Activated CD8-positive, alpha-beta memory T cell treated with anti-CD3 and anti-CD28 coated beads, Interleukin-2, amount 50 U/mL, for 48 hours (primary cell): ENCODE measurements at places on chromosomes 12 and 14.

GRCh38 chr12:105317942-105318621 is 12.4 kb upstream of the C12orf75 start:
- no peak for DNase-seq

DNA sequence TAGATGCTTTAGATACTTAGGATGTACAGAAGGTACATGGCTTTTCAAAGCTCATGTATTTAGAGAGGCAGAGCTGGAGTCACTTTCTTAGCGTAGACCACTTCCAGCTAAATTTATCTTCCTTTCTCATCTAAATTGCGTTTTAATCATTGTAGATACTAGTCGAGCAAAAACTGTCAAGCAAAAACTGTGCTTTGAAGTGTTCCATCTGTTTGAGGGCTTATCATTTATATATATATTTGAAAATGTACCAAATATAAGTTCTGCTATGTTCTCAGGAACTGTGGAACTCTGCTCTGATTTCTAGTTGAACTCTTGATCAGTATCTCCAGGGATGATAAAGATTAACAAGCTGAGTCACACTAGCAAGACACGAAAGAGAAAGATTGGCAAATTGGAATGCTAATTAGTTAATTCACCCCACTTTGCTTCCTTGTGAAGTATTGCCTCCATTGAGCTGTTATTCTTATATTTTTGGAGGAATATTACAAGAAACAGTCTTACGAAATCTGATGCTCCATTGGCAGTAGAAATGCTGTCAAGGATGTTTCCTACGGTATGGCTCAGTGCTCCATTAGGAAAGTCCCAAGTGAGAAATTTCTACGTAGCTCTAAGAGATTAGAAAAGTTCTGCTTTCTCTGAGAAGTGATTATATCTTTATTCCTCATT is 310.7 kb downstream of the AEBP2 start:
- DNase-seq: no peak

DNA sequence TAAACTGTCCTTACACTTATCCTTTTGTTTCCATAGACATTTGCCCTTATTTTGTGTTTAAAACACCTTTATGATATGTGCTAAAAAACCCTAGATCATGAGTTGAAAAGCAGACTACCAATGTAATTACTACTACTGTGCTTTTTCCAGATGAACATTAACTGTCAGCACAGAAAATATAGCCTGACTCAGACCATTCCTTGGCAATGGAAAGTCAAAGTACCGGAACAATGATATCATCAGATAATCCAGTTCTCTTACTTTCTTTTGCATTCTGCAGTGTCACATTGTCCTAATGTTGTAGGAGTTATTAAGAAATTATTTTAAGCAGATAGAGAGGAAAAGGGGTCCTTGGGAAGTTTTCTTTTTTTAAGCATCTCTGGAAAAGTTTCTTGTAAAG is 1189.0 kb upstream of the FLRT2 start:
- no peak for DNase-seq

DNA sequence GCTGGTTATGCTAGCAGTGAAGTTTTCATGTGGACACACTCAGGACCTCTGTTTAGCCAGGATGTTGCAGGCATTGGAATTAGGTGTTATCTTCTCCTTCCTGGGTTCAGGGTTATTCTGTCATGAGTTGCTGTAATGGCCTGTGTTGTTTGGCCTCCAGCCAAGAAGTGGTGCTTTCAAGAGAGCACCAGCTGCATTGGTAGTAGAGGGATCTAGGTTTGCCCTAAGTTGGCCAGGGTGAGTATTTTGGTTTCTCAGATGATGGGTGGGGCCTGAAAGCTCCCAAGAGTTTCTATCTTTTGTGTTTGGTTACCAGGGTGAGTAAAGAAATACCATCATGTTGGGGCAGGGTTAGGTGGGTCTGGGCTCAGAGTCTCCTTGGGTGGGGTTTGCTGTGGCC is 2.7 kb upstream of the GZMH start:
- DNase-seq: no peak

GRCh38 chr14:73719791-73720190 is 5.6 kb upstream of the PNMA1 start:
- DNase-seq: no peak

DNA sequence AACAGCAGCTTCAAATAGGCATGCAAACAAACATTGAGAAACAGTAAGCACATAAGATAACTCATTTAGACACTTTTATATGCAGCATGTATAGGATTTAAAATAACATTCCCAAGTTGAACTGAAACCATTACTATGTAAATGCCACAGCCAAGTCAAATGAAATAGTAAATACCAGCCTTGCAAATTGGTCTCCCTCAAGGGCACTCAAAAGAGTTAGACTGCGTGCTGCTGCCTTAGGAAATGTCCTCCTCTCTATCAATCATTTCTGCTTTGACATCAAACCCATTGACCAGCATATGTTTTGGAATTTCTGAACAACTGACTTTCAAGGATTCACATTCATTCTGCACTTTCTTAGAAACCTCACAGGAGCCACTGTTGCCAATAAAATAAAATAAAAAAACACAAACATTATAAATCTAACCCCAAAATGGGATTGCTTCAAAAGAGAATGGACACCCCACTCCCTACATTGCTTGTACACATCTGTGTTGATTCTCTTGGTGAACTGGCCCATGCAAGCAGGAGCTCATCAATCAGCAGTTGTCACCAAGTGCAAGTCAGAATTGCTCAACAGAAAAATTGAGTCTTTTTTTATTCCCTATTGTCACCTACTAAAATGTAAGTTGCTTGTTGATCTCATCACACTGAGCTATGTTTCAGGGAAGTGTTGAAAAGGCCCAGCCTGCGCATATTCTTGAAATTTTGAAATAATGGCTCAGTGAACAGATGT is 256.2 kb downstream of the DAD1 start:
- DNase-seq: no peak

GRCh38 chr14:82850576-82850975 is 1316.9 kb upstream of the SEL1L start:
- no peak for DNase-seq

- DNase-seq: no peak
Measured at GRCh38 chr12:124338448-124338847, 43.6 kb downstream of the RFLNA start.

DNA sequence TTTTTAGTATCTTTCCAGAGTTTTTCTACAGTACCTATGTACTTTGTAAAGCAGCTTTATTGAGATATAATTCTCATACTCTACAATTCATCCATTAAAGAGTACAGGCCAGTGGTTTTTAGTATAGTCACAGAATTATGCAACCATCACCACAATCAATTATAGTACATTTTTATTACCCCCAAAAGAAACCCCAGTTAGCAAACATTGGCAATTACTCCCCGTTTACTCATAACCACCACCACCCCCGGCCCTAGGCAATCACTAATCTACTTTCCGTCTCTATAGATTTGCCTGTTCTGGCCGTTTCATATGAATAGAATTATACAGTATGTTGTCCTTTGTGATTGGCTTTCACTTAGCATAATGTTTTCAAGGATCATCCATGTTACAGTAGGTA is 119.8 kb downstream of the KICS2 start:
- DNase-seq: no peak

GRCh38 chr12:125734137-125734536 is 668.9 kb downstream of the AACS start:
- DNase-seq: no peak
